Fibroblast of skin of abdomen (primary cell): ENCODE measurements at places on chromosomes 3 and 15.

GRCh38 chr3:177536873-177537272, 339.6 kb upstream of the TBL1XR1 start:
- DNase-seq: no peak

- DNase-seq: no peak
Measured at GRCh38 chr3:18284716-18285115, 140.4 kb downstream of the SATB1 start.

GRCh38 chr3:69082805-69083204, 1.9 kb upstream of the ARL6IP5 start:
- peak; percentile 91 for DNase-seq

DNA sequence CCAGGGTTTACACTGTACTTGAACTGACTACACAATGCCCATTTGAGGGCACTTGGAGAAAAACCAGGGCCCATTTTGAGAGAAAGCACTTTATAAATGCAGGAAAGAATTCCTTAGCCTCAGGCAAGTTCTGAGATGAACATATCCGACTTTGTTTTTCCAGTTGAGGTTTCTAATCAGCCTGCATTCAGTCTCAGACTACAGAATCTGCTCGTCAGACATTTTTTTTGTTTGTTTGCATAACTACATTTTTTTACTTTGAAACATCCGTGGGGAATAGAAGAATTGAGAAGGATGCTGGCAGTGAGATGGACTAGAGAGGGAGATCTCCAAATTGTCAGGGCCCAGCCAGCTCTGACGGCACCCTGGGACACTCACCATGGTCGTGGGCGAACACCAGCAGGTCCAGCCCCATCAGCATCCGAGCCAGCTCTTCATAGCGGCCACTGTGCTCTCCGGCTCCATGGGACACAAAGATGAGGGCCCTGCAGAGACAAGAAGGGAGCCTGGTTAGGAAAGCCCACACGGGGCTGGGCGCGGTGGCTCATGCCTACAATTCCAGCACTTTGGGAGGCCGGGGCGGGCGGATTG, 40.8 kb downstream of the MGLL start:
- peak; percentile 31 for DNase-seq

GRCh38 chr3:54706738-54707137, 221.1 kb downstream of the LRTM1 start:
- no peak for DNase-seq

DNA sequence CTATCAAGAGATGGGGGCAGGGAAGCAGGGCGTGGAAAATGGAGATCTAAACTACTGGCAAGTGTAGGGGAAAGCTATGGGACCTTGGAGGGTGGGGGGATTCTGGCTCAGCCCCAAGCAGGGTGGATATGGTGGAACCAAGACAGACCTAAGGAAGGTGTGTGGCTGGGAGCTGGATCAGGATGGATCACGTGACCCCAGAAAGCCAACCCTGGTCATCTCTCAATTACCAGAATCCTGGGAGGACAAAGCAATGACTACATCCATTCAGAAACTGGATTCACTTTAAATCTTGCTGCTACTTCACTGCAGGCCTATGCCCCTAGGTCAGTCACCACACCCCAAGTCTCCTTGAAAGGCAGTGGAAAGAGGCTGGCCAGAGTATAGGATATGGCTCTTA, 68.4 kb downstream of the WHAMM start:
- no peak for DNase-seq

- no peak for DNase-seq
Measured at GRCh38 chr15:70013656-70014313, 83.9 kb downstream of the TLE3 start.

GRCh38 chr3:12586403-12586802, 29.5 kb downstream of the MKRN2 start:
- DNase-seq: no peak

- DNase-seq: peak; percentile 47
Measured at GRCh38 chr15:85854345-85855097, 59.8 kb upstream of the KLHL25 start.

DNA sequence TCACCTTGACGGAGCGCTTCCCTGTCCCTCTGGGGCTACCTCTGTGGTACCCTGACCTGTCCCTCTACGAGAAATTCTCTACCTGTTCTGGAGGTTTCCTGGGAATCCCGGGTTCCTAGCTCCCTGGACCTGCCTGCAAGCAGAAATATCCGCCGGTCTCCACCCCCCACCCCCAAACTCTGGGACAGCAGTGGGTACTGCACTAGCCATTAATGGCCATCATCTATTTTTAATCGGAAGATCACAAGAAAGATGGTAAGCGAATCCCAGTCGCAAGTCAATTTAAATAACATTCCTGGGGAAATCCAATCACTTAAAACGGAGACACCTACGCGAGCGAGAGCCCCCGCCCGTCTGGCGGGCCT, 429 bp upstream of the C3orf80 start:
- no peak for DNase-seq

- DNase-seq: no peak
Measured at GRCh38 chr3:70755526-70755925, 443.1 kb upstream of the MDFIC2 start.

- DNase-seq: no peak
Measured at GRCh38 chr3:70020906-70021660, 21.6 kb downstream of the SAMMSON start.

- DNase-seq: no peak
Measured at GRCh38 chr15:78689626-78690025, 48.6 kb upstream of the CHRNB4 start.

- DNase-seq: peak; percentile 39
Measured at GRCh38 chr15:62059816-62060112, 483 bp downstream of the VPS13C start.

DNA sequence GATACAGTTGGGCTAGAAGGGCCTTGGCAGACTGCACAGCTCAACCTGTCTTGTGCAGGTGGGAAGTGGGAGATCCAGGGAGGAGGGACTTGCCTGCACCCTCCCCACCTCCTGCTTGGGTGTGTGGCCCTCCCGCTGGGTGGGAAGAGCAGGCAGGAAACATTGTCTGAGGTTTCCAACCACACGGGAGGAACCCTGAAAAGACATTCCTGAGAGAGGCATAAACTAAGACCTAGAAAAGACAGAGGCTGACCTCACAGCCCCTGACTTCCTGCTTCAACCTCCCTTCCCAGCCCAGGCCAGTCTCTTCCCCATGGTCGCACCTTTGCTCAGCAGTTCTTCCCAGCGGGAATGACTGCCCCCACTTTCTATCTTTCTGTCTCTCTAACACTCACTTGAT, 46.3 kb upstream of the INSYN1 start:
- peak; percentile 64 for DNase-seq

- DNase-seq: no peak
Measured at GRCh38 chr3:163622384-163622783, 1455.9 kb downstream of the SI start.

DNA sequence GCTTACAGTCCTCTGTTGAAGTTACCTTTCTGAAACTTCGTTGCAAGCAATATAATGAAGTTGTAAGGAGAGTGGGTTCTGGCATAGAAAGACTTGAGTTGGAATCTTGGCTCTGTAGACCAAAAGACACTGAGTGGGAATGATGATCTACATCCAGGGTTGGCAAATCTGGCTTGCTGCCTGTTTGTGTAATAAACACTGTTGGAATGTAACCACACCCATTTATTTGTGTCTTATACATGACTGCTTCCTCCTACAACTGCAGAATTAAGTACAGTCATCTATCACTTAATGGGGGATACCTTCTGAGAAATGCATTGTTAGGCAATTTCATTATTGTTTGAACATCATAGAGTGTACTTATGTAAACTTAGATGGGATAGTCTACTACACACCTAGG, 178.4 kb upstream of the SUCLG2 start:
- no peak for DNase-seq

DNA sequence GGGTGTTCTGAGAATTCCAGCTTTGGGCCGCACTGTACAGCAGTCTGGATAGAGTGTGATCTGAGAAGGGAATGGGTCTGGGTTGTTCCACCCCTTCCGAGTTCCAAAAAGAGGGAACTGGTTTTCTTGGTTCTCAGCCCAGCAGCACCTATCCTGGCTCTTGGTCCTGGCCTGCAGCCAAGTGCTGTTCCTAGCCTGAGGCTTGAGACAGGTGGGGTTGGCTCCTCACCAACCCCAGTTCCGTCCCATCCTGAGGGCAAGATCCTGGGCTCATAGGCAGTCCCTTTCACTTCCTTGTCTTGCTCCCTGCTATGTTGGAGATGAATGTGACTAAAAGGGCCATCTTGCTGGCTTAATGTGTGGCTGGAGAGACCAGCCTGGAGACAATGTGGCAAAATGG, 15.2 kb downstream of the IVD start:
- DNase-seq: no peak

DNA sequence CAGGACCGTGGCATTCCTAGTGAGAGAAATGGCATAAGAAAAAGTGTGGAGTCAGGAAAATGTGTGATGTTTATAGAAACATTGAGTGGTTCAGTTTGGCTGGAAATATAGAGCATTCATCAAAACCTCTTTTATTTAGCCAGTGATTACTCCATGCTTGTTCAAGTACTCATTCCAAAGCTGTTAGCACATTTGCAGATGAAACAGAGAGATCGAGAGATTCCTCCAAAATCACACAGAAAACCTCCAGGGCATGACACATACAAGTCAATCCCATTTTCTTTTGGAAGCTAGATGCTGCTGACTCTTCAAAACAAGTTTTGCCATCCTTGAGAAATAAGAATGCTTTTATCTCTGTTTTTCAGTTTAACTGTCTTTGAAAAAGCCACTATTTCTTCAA, 11.5 kb upstream of the MB21D2 start:
- DNase-seq: peak; percentile 36

- DNase-seq: no peak
Measured at GRCh38 chr3:69403454-69403853, 17.6 kb upstream of the FRMD4B start.

DNA sequence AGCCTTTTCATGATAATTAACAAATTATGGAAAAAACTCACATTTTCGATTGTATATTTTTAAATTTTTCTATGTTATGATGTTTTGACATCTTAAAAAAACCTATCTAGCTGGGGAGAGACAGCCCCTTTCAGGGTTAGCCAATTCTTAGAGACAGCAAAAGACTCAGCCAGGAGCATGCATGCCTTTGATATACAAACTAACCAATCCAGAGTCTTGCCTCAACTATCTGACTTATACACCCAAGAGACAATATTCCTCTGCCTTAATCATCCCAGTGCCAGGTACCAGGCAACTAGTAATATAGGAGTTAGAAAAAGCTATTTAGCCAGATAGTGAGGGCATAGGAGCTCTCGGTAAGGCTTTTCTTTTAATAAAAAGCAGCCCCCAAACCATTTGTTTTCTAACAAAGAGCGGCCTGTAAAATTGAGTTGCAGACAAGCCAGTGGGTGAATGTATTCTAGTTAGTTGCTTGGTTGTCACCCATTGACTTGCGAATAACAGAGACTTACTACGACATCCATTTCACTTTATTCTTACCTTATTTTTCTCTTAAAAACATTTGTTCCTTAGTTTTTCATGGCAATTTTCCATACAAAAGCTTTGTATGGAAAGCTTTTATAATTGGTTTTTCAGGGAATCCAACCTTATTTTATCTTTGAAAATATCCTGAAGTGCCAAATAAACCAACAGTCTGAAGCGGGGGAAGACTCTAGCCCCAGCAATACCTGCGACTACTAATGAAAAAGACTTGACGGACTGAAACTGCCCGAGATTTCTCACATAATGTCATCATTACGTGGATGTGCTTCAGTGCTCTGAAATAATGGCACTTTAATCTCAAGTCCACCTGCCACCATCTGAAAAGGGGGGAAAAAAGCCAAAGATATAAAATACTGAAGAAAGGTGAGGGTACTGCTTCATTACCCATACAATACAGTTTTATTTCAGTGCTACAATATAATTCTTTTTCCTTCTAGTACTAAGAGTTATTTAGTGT, 64.6 kb upstream of the ATP2C1 start:
- DNase-seq: no peak

GRCh38 chr15:57218826-57219576, 157.3 kb upstream of the CGNL1 start:
- DNase-seq: peak; percentile 98

DNA sequence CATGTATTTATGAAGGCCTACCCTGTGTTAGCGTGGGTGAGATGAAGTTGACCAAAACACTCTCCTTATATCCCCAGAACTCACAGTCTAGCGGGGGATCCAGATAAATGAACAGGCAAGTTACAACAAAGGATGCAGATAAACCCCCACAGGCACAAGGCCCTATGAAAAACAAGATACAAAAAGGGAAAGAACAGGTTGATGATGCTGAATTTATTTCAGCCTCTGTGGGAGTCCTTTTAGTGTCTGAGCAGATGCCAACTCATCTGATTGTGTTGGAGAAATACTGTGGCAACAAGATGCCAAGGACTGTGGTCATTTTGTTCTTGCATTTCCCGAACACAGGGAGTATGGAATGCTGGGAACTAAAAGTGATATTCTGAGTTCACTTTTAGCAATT, 300.0 kb downstream of the CHST2 start:
- no peak for DNase-seq

- peak; percentile 1 for DNase-seq
Measured at GRCh38 chr15:91099995-91100813, at the start of gene SV2B. TSS of gene SV2B (plus strand) at chr15:91100257. CDS start at chr15:91226264, 126,007 bp downstream.

GRCh38 chr15:40470423-40471104, at the start of gene CHST14:
TSS of gene CHST14 (plus strand) at chr15:40470984. CDS start at chr15:40471214, 230 bp downstream.
- DNase-seq: peak; percentile 47

DNA sequence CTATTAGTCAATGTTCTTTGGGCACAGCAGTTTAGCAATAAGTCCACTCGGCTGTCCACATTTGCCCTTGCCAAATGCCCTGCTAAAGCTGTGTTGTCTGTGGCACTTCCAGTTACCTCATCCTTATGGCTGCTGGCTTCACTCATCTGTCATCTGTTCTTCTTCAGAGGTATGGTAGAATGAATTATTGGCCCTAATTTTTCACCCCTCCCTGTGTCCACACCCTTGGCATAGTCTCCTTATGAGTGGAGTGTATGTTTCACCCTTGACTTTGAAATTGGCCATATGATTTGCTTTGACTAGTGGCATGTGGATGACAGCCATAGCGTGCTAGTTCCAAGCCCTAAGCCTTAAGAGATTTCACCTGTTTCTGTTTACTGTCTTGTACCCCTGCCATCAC, 72.1 kb upstream of the EPHB1 start:
- no peak for DNase-seq

- DNase-seq: no peak
Measured at GRCh38 chr15:59886441-59886840, 117.7 kb upstream of the FOXB1 start.

GRCh38 chr15:51051776-51052175, 42.9 kb downstream of the TNFAIP8L3 start:
- no peak for DNase-seq

DNA sequence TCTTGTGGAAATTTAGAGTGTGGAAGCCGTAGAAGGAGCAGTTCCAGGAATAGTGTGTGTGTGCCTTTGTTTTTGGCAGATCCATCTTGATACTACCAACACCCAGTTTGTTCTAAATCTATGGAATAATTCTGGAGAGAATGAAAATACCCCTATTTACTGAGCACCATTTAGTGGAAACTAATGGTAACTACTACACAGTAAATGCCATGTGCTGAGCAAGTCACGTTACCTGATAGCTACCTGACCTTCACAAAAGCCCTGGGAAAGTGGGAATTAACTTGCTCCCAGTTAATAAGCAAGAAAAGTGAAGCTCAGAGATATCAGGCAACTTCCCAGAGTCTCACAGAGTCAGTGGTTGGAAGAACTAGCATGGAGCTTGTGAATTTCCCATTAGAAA, 137.7 kb downstream of the ARPP21 start:
- no peak for DNase-seq

- DNase-seq: peak; percentile 51
Measured at GRCh38 chr3:124787476-124788195, 57.4 kb downstream of the UMPS start.

- DNase-seq: no peak
Measured at GRCh38 chr3:124422805-124423204, 307.4 kb upstream of the UMPS start.
